Fibroblast of the conjunctiva (primary cell): ENCODE measurements at places on chromosomes 1 and 21.

GRCh38 chr1:20348326-20348915 is 57.7 kb downstream of the VWA5B1 start:
- no peak for DNase-seq

DNA sequence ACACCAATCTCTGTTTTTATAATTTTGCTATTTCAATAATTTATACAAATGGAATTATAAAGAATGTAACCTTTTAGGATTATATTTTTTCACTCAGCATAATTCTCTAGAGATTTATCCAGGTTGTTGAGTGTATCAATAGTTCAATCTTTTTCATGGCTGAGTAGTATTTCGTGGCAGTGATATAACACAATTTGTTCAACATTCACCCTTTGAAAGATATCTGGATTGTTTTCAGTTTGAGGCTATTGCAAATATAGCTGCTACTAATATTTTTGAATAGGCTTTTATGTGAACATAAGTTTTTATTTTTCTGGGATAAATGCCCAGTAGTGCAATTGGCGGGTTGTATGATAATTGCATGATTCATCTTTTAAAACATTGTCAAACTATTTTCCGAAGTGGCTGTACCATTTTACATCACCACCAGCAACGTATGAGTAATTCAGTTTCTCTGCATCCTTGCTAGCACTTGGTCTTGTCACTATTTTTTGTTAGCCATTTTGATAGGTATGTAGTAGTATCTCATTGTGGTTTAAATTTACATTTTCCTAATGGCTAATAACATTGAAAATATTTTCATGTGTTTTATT is 55.6 kb upstream of the ABCD3 start:
- DNase-seq: no peak

DNA sequence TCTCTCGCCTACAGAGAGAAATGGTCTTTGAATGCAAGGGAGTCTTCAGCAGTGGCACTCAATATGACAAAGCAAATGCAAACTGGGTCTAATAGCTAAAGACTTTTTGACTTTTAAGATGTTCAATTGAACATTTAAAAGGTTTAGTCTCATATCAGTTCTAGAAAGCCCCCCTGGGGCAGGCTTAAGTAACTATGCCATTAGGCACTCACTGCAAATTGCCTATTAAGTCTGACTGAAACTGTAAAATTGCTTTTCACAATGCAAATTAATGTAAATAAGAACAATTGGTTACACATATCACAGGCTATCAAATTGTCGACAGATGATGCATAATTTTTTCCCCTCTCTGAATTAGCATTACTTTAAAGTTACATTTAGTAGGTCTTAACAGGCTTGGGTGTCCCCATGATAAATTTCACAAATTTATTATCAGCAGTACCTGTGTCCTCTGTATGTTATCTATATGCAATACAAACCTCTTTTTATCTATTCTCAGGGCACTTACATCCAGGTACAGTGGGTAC is 329.1 kb downstream of the LRRIQ3 start:
- no peak for DNase-seq

DNA sequence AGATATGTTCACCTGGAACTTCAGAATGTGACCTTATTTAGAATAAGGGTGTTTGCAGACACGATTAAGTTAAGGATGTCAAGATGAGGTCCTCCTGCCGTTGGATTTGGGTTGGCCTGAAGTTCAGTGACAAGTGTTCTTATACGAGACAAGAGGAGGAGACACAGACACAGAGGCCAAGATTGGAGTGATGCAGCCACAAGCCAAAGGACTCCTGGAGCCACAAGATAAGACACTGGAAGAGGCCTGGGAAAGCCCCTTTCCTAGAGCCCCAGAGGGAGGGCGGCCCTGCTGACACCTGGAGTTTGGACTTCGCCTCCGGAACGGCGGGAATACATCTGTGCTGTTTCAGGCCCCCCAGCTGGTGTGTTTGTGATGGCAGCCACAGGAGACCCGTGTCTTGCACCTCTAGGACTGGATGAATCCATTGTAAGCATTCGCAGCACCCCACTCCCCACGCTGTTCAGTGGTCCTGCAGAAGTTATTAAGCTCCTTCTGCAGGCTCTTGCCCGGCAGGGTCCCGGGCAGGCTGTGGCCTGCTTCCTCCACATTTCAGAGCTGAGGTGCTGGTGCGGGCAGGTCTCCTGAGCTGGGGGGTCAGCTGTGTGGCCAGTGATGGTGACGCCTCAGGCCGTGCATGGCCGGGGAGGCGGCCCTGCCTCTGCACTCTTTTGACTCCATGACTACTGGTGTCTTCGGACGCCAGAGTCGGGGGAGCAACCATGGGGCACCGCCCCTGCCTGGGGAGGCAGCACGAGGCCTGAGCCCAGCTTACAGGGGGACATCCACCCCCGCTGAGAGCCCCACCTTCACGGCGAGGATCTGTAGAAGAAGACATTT is 34.6 kb downstream of the UMODL1 start:
- DNase-seq: no peak

DNA sequence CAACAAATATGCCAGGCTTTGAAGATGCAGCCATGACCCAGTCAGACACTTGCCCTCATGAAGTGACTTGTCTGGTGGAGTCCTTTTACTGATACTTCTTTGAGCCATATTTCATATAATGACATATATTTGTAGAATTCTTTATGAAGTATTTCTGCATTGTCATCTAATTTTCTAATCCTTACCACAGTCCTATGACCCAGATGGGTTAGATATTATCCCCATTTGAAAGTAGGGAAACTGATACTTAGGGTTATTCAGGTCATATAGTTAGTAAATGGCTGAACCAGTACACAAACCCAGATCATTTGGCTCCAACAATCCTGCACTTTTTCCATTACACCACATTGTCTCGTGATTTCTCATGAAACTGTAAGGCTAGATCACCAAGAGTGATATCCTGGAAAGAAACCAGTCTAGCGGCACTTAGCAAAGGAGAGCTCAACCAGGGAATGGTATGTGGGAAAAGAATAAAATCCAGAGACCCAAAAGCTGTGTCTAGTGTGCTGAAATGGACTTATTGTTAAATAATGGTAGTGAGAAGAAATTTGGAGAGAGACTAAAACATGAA is 49.6 kb downstream of the ZFYVE9 start:
- no peak for DNase-seq

- peak; percentile 49 for DNase-seq
Measured at GRCh38 chr21:39022863-39023693, 160.2 kb downstream of the PSMG1 start.

- no peak for DNase-seq
Measured at GRCh38 chr1:111754984-111755330, 744 bp upstream of the DDX20 start.

DNA sequence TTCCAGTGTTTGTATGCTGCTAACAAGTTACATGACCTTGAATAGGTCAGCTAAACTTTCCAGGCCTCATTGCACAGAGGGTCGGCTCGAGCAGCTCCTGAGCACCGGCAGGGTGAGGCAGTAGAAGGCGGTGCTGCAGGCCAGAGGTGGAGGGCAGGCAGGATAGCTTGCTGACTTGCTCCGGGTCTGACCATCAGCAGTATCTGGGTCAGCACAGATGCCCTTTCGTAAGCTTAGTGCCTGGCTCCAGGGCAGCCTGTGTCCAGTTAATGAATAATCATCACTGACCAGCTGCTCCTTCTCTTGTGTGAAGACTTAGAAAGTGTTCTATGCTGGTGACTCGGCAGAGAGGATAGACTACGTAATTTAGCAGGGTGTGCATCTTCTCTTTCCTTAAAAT is 6.9 kb downstream of the MAPKAPK2 start:
- no peak for DNase-seq

DNA sequence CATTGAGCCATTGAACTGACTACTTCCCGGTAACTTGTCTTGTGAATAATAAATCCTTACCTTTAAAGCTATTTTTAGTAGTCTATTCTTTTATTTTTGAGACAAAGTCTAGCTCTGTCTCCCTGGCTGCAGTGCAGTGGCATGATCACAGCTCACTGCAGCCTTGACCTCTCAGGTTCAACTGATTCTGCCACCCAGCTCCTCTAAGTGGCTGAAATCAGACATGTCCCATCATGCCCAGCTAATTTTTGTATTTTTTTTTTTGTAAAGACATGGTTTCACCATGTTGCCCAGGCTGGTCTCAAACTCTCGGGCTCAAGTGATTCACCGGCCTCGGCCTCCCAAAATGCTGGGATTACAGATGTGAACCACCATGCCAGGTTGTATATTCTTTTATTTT is 59.3 kb upstream of the PTGS2 start:
- DNase-seq: no peak

GRCh38 chr1:42259059-42259738 is 75.8 kb downstream of the FOXJ3 start:
- peak; percentile 24 for DNase-seq

DNA sequence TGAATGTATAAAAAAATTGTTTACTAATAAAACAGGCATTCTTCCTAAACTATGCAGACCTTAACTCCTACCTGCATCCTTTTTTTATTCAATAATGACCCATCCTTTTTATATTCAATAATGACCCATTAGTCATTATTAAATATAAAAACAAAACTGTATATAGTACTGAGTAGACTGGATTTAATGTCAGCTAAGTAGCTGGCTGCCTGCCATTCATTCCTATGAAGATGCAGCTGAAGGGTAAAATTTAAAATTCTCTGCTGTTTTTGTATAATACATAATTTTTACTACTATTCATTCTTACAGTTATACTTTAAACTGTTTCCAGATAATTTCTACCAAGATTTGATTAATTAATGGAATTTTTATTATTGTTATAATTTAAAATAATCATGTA is 79.3 kb downstream of the DENND1B start:
- no peak for DNase-seq

DNA sequence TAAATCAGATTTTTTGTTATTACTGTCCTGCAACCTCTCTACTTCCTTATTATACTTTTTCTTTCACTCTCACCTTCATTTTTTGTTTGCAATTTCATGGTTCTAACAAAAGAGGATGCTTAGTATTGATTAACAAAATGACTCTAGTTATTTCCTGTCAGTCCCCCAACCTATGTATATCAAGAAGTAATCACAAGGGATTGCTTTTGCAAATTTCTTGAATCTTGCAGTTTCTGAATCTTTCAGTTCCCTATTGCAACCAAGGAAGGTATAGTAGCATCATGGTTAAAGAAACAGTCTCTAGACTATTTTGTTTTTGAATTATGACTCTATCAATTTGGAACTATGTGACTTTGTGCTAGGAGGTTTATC is 446.9 kb downstream of the NEGR1 start:
- no peak for DNase-seq

DNA sequence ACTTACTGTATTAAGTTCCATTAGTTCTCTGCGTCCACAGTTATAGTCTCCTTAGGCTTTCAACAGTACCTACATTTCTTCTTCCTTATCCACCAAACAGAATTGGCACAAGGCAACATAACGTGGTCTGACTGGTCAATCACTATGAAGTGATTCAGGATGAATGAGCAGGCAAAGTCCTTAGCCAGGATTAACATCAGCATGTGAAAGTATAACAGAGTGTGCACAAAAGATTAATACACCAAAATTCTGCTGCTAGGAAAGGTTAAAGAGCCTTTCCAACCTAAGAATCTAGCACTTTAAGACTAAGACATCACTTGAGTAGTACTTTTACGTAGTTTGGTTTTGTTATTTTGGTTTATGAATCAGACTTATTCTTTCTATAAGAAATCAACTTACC is 15.8 kb downstream of the DEPDC1 start:
- no peak for DNase-seq
